ENCODE measurements at places on chromosomes 11 and 22.

GRCh38 chr11:21572210-21572609 is 620.7 kb upstream of the ANO5 start:
- DNase-seq = no peak

GRCh38 chr11:35511666-35512065 is 13.8 kb downstream of the PAMR1 start:
- no peak for DNase-seq

GRCh38 chr11:123490527-123490926 is 60.5 kb downstream of the GRAMD1B start:
- DNase-seq = no peak

DNA sequence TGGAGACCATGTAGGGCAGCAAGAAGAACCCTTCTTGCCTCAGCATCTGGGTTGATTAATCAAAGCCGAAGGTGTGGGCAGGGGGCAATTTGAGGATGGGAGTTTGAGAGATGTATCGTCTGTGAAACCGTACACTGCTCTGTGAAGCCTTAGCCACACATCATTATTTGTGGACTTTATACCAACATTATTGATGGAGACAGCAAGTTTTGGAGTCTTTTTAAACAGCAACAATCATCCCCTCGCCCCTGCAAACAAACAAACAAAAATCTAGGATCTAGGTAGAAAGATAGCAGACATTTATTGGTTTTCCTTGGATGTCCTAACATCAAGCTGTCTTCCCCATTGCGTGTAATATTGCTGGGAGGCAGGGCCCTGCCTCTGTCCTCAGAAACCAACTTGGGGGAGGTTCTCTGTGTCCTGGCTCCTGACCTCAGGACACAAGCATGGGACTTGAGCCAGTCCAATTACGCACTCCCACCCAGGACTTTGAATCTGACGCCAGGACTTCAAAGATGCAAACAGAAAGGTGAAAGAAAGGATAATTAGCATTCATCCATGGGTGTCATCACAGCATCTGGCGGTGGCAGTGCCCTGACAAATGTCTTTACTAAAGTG is 61.6 kb upstream of the PLET1 start:
- DNase-seq = no peak

DNA sequence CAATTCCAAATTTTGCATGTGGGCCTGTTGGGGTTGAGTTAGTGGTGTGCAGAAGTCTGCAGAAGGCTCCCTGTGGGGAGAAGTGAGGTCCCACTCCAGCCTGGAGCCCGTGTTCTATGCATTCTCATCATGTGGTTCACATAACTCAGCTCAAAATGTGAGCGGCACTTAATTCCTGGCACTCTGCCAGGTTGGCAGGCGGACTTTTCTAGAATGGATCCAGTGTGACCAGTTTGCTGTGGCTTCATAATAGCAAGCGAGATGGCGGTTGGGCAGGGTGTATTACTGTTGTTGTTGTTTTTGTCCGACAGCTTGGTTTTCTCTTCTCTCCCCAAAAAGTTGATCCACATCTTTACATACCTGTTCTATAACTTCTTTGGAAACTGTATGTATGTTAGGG is 146.8 kb upstream of the TTC12 start:
- DNase-seq = no peak

DNA sequence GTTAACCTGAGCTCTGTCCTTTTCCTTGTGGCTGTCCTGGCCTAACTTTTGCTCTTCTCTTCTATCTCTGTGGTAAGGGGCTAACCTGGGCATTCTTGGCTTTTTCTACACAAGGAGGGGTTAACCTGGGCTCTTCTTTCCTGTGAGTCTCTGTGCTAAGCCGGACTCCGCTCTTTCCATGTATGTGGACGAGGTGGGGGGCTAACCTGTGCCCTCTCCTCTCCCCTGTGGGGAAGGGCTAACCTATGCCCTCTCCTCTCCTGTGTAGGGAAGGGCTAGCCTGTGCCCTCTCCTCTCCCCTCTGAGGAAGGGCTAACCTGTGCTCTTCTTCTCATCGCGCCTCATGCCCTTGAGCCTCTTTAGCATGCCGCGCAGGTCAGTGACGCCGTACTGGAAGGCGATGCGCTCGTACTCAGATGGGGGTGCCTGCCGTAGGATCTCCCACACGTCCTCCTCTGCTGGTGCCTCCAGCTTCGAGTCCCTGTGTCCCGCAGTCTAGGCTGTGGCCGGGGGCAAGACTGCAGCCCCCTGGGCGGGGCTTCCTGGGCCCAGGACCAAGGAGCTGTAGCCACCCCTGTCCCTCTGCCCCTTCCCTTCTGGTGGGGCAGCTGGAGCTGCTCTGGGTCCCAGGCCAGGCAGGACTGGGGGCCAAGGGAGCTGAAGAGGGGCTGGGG is 6.5 kb downstream of the MYBPC3 start:
- no peak for DNase-seq

- DNase-seq = no peak
Observed at GRCh38 chr22:33332538-33332937, 274.4 kb upstream of the SYN3 start.

- DNase-seq = no peak
Observed at GRCh38 chr11:118618991-118619375, 11.6 kb downstream of the PHLDB1 start.

- no peak for DNase-seq
Observed at GRCh38 chr11:116052603-116053547, 548.7 kb upstream of the CADM1 start.

- no peak for DNase-seq
Observed at GRCh38 chr11:120401506-120401905, 65.3 kb downstream of the ARHGEF12 start.

- DNase-seq = no peak
Observed at GRCh38 chr11:68552542-68552941, 92.0 kb downstream of the PPP6R3 start.

DNA sequence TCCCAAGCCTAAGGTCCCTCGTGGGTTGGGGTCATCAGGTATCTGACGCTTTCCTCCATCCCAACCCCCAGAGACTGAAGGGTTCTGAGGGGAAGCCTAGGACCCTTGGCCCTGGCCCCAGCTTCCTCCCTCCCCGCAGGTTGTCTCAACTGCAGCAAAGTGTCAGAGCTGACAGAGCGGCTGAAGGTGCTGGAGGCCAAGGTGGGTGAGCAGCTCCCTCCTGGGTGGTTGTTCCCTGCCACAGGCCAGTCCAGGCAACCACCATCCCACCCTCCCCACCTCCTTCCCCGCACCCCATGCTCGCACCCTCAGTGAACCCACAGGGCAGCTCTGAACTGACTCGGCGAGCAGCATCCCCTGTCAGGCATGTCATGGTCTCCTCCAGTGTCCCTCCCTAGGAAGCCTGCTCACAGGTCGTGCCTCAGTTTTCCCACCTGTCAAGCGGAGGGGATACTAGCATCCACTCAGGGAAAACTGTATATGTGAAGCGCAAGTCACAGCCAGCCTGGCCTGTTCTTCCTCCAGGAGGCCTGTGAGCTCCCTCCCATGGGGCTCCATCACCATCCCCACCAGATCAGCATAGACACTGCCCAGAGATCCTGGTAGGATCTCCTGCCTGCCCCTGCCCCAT is 20.8 kb downstream of the EMID1 start:
- DNase-seq = no peak

GRCh38 chr11:78179459-78180071 is 8.9 kb downstream of the KCTD21 start:
- no peak for DNase-seq

DNA sequence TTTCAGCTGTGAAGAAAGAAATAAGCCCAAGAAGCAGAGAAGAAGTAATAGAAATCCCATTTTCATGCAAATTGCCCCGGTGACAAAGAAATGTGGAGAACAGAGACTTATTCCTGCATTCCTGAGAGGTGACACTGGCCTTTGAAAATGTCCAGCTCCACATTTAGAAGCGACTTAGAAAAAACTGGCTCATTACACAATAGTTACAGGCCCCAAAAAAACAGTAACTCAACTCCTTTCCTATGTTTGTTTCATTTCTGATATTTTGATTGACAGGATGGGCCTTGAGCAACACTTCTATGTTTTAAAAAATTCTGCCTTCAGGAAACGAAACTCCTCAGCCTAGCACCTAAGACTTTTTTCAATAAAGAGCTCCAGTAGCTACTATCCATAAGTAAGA is 726.9 kb upstream of the TENM4 start:
- DNase-seq = no peak

- DNase-seq = peak; percentile 28
Observed at GRCh38 chr11:118343981-118344515, at the start of gene CD3G. Gene CD3G, plus strand, starts transcription at chr11:118344344. Its CDS starts 80 bp downstream, at chr11:118344424.

GRCh38 chr11:69832561-69833413 is 13.6 kb upstream of the FGF3 start:
- no peak for DNase-seq

Measured in activated CD4-positive, alpha-beta T cell treated with anti-CD3 and anti-CD28 coated beads, Interleukin-2, amount 50 U/mL, for 24 hours (primary cell).